ENCODE measurements at places on chromosomes 7 and 10.

- no peak for DNase-seq
Observed at GRCh38 chr7:90804370-90804769, 208.2 kb downstream of the CDK14 start.

DNA sequence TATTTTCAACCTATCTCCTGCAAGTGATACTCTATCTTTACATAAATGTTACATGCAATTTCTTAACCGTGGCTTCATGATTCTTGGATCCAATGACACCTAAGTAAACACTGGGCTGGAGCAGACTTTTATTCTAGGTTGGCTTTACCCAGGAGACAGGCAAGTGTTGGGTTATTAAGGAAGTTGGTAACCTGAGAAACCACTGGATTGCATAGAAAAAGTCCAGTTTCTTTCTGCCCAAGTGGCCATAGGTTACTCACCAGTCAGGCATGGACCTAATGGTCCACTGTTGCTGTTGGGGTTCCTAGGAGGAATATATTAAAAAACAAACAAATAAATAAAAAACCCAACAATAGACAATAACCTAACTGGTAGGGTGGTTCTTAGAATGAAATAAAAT, 112.8 kb downstream of the SEMA3D start:
- no peak for DNase-seq

DNA sequence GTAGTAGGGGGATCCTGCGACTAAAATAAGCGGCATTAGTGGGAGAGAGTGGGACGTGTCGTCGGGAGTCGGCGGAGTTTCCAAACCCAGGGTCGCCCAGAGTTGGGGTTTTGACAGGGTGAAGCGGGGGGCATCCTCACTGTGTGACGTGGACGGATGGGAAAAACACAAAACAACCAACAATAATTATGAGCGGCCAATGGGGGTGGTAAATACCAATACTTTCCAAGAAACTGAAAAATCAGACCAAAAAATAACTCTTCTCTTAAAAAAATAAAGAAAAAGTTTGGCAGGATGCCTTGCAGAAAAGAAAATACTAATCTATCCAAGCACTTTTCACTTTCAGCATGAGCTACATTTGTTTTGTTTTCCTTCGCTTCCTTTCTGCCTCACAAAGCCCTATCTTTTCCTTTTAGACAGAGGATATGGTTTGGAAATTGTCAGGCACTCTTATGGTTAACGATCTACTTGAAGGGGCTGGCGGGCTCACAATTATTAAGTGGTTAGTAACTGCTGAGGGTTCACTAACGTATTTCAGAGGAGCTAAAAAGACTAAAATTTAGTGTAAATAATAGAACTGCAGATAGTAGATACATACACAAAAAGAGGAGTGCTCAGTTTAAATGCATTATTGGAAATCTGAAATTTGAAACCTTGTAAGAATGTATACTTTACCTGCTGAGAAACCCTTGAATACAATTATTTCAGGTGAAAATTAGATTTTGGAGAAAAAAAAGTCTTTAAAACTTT, 802 bp upstream of the CDK6 start:
- no peak for DNase-seq

DNA sequence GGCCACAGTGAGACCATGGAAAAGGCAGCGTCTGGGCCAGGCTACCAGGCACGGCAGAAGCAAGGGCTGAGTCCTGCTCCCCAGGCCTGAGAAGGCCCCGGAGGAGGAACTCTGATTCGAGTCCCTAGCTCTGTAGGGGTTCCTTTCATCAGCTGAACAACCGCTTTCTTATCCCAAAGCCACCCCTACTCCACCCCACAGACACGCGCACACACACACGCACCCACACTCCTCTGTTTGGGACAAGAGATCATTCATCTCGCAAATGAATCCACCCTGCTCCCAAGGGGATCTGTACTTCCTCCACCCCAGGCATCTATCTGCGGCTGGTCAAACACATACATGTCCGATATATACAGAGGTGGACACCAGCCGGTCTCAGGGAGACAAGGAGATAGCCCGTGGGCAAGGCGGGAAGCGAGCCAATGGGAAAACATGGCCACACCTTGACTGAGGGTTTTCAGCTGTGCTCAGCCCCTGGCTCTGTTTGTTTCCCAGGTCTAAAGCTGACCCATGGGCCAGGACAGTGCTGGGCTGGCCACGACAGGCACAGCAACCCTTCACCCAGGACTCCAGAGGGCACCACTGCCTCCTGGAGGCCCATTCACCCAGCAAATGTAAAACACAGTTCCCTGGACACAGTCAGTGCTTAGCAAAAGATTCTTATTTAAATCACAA, 7.3 kb downstream of the ZCCHC24 start:
- DNase-seq: no peak

- no peak for DNase-seq
Observed at GRCh38 chr7:142053988-142054387, 57.5 kb upstream of the MGAM2 start.

DNA sequence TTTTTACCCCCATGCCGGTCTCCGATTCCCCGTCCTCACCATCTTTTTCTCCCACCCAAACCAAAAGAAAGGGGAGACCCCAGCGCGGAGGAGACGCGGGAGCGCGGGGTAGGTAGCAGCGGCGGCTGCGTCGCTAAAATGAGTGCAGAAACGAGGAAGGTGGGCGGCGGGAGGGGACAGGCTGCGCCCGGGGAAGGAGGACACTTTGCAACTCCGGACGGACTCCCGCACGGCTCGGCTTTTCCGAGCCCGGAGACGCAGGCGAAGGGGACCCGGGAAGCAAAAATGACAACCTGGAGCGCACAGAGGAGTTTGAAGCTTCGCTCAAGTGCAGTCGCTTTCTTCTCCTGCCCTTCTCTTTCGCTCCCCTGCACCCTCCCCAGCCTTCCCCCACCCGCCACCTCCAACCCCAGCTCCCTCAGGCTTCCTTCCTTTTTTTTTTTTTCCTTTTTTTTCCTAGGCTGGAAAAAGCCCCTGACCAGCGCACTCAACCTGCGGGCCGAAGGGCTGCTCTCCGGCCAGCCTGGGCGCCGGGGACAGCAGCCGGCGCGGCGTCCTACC, 453 bp downstream of the SFMBT2 start:
- no peak for DNase-seq

DNA sequence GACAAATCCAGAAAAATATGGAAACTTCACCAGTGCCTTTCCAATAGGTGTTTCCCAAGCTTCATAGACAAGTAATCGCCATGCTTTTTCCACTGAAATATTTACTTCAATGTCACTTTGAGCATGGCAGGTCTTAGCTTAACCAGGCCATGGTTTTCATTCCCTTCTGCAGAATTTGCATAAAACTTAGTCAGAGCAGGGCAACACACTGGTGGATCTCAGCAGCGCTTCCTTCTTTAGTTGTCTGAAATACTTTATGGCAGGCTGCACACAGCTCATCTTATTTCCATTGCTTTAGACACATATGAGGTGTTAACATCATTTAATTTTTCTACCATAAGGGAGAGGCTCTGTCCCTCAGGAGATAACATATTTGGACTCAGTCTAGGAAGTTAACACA, 102.9 kb upstream of the AHR start:
- DNase-seq: no peak

- no peak for DNase-seq
Observed at GRCh38 chr10:49568235-49568634, 29.3 kb upstream of the ERCC6 start.
